ENCODE measurements at places on chromosomes 1 and 21.

DNA sequence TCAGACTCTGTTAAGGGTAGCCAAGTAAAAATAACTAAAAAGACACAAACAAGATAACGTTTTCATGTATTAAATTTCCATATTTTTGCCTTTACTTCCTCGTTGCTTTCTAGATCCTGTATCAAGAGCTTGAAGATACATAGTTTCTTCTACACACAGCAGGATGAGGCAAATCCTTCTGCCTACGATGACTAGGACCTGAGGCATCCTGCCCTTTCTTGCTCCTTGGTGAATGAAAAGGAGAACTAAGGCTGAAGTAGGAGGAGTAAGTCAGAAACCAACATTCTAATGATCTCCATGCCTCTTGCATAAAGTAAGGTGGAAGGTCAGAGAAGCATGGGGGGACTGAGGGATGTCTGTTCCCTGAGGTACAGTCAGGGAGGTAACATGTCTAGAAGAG lies 102.6 kb downstream of the GPATCH2 start:
- no peak for DNase-seq

- no peak for DNase-seq
These were observed 187.9 kb downstream of the VAV3 start for GRCh38 chr1:107776900-107777663.

DNA sequence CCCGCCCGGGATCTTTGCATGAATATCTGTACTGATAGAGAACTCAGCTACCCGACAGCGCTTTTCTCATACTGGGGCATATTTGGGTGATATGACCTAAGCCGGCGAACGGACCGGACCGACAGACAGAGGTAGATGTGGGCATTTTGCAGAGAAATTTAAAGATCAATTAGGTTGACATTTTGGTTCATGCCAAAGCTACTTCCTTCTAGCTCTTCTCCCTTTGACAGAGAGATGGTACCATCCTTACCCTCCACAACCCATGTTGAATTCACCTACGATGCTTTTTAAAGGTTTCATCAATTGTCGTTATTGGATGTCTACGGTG lies 459 bp downstream of the ARV1 start:
- no peak for DNase-seq

DNA sequence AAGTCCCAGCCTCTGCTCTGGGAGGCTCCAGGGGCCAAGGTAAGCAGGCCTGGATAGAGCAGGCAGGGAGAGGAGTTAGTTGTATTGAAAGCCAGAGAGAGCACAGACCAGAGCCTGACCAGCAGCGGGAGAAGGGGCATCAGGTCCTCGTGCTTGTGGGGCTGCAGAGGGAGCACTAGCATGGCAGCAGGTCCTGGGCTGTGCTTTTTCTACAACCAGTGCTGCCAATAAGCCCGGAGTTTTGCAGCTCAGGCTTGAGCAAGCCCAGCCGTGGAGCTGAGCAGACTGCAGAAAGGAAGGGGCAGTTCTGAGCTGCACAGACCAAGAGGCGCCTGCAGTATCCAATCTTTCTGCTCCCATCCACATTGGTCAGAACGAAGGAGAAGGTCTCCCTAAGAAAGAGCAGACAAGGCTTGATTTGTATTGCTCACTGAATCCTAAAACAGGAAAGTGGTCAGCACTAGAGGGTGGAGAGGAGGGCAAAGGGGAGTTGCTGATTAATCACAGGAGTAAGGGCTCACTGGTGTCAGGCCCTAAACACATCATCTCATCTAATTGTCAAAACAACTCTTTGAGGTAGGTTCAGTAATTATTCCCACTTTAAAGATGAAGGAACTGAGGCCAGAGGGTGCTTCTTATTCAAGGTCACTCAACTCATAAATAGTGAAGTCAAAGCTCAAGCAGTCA lies 2.7 kb downstream of the DENND2D start:
- DNase-seq: peak; percentile 70

DNA sequence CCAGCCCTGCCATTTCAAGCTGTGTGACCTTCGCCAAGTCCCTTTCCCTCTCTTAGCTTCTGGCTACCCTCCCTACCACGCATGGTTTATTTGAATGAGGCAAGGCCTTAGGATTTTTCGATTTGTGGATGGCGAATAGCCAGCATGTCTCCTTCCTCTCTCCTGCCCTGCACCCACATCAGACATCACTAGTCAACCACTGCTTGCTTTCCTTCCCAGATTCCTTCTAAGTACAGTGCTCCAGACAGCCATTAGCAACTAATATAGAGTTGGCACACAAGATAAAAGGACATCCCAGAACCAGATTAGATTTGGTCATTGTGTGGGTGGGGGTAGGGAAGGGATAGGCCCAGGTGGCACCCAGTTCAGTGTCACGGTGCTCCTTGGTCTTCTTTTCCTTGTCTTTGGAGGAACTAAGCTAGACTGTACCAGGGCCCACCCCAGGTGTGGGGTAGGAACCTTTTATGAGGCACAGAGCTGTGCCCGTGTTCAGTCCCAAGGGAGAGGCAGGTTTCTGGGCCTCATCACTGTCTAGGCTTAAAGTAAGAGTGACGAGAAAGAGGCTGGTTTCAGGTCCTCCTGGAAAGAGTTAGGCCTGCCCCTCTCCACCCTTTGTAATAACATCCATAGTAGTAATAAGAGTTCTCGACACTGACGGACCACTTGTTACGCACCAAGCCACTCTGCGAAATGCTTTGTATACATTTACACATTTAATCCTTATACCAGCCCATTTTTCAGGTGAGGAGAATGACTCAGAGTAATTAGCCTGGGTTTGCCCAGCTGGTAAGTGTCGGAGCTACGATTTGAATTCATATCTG lies 8.6 kb downstream of the ALPL start:
- DNase-seq: no peak

- DNase-seq: no peak
These were observed 67.6 kb downstream of the RGS13 start for GRCh38 chr1:192703283-192704206.

DNA sequence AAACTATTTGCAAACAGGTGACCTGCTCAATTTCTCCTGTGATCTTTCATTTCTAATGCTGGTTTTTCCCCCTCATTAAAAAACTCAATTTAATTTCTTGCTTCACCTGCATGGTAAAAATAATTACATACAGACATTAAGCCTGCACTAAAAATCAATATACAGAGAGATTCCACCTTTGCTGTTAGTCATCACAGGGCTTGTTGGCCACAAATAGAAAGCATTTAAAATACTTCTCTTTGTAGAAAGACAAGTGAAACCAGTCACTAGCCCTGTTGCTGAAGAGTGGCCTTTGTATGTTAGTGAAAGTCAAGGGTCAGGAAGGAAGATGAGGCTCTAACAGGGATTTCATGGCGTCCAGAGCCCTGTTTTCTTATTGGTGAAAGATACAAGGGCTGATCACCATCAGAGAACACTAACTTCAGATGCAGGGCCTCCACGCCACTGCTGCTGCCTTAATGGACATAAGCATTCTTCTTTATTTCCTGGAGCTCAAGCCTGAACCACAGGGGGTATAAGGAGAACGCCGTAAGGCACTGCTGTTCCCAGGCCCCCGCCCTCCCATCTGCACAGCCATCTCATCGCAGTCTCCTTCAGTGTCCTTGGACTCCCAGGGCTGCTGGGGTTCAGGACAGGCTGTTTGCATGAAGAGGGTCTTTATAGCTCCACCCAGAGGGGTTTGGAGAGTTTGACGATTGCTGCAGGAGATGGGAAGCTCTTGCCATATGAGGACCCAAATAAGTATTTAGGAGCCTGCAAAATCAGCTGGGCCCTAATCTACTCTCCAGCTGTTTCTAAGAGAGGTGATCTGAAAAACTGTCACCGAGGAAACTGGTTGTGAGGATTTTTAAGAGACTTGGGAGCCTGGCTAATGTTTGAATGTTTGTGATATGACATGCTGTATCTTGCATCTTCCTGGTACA lies 117.3 kb upstream of the IRF2BP2 start:
- DNase-seq: no peak

DNA sequence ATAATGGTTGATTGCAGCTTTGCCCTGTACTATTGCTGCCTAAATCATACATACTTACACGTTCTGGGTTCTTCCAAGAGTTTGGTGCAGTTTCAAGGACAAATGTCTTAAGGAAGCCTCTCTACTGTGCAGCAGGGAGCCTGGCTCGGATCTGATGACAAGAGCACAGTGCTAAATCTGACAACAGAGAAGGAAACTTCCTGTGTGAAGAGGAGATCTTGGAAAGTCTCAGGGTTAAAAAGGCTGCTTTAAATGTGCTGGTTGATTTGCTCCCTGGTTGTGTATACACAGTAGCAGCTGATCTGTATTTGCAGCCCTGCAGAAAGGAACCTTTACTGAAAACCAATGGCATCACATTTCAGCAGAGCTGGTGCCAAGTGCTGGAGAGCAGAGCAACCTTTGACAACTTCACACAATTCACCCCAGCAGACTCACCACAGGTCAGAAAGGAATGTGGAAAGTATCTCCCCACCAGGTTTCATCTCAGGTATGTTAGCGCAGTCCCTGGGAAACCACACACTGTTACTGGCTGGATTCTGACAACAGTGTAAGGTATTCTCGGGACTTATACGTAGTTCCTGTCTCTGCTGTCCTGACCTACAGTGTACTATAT lies 355.0 kb upstream of the ESRRG start:
- no peak for DNase-seq

DNA sequence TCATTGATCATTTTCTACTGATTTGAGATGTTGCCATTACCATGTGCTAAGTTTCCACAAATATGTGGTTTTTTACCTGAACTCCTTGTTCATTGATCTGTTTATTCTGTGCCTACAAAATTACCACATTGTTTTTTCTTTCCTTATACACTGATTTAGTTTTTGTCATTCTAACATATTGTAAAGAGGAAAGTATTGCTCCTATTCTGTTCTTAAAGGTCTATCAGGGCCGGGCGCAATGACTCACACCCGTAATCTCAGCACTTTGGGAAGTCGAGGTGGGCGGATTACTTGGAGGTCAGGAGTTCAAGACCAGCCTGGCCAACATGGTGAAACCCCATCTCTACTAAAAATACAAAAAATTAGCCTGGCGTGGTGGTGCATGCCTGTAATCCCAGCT lies 75.1 kb downstream of the CAMTA1 start:
- DNase-seq: peak; percentile 26

- DNase-seq: no peak
These were observed 19.4 kb upstream of the MRPS14 start for GRCh38 chr1:175042650-175043049.

DNA sequence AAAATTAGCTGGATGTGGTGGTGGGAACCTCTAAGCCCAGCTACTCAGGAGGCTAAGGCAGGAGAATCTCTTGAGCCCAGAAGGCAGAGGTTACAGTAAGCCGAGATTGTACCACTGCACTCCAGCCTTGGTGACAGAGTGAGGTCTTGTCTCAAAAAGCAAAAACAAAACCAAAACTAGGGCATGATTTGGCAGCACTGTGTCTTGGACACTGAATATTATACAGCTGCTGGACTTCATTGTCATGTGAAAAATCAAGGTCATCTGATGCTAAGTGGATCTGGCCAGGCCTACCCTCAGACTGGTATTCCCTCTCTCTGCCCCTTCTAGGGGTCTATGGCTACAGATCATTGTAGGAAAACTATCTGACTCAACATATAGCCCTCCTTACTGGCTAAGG lies 55.2 kb upstream of the MRPS6 start:
- DNase-seq: no peak

DNA sequence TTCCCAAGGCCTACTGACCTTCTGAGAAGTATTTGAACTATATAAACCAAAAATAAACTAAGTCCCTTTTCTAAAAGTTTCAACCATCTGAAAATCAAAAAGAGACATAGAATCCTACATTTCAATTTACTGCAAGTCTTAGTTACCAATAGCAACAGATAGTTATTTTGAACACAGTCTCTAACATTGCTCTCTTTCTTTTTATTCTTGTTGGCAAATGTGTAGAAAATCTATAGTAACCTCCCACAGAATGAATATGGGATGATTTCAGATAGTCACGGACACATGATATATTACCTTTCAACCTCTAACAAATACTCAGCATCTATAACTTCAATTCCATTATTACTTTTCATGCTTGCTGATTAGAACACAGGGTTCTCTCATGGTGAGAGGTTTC lies 68.9 kb upstream of the RAB3GAP2 start:
- no peak for DNase-seq

- DNase-seq: no peak
These were observed 13.2 kb downstream of the CASP9 start for GRCh38 chr1:15510611-15511405.

GRCh38 chr1:159900755-159901360 lies 893 bp upstream of the CFAP45 start:
- DNase-seq: no peak

DNA sequence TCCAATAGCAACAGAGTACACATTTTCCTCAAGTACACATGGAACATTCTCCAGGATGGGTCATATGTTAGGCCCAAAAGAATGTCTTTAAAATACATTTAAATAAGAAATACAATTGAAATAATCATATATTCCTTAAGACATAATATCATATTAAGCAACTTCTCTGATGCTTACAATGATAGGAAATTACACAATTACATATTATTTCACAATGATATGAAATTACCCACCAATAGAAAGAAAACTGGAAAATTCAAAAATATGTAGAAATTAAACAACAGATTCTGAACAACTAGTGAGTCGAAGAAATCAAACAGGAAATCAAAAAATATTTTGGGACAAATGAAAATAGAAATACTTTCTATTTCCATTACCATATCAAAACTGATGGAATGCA lies 45.6 kb downstream of the FLVCR1 start:
- no peak for DNase-seq

DNA sequence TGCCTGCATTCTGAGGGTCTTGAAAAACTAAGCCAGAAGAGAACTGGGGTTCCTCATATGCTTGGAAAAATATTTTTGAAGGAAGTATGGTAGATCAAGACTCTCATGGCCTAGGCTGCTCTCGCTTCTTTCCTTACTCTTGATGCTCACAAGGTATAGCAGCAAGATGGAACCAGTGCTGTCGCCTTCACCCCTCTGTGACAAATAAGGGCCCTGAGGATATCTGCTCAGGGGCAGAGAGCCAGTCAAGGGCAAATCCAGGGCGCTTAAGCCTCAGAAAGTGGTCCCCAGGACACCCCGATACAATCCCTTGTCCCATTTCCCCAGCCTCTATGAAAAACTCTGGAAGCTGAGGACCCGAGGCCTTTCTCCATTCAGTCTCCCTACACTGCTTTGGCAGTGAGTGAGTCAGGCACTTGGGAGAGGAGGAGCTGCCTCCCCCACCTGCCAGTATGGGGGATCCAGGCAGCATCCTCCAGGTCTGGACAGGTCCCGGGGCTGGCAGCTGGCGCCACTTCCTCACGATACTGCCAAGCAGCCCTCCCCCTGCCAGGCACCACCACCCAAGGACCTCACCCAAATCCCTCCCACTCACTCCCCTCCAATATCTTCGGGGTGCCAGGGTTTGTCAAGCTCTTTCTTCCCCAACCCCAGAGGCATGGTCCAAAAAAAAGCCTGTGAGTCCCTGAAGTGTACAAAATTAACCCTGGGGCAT lies 1.3 kb downstream of the IGSF9 start:
- DNase-seq: no peak

- DNase-seq: no peak
These were observed 25.0 kb upstream of the TMEM39B start for GRCh38 chr1:32047701-32048100.

All from stimulated activated CD4-positive, alpha-beta T cell treated with anti-CD3 and anti-CD28 coated beads, Interleukin-1b, Interleukin-23, amount 100 ng/mL, for 48 hours (primary cell).